Right lobe of liver (tissue), 6 donors: ENCODE measurements at places on chromosomes 7 and 10. TPM values are rescaled to one million over a fixed set of nuclear protein-coding genes. Genes with fewer than 3 reads are reported as not detected.

Gene LRRC18
- not detected for total RNA-seq

Gene PON1
- total RNA-seq, result 85.3 TPM

Gene DHX32
- 14.3 TPM for total RNA-seq

Gene ANKRD30A
- total RNA-seq, result not detected

Gene GNG11
- total RNA-seq, result 4.8 TPM

Gene AKR1C8
- total RNA-seq, result 25.1 TPM

Gene HKDC1
- 36.0 TPM for total RNA-seq

Gene CPA4
- not detected for total RNA-seq

Gene GOLGA7B
- total RNA-seq, result 0.28 TPM
